ENCODE measurements at places on chromosomes 6 and 20.

DNA sequence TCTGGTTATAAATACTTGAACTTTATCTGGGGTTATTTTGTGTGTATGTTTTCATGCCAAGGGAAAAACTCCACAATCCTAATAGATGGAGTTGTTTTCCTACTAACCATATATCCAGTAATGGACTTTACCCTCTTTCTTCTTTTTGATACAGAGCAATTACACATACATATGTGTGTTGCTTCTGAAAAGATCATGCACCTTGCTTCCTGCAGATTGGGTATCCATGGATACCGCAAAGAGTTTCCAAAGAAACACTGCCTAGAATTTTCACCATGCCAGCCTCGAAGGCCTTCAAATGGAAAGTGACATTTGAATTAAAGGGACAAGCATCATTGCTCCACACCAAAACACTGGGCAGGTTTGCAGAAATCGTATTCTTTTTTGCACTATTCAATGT lies 26.8 kb downstream of the HDDC2 start:
- no peak for DNase-seq

- no peak for DNase-seq
These were observed 270.0 kb downstream of the CDH26 start for GRCh38 chr20:60228255-60228654.

DNA sequence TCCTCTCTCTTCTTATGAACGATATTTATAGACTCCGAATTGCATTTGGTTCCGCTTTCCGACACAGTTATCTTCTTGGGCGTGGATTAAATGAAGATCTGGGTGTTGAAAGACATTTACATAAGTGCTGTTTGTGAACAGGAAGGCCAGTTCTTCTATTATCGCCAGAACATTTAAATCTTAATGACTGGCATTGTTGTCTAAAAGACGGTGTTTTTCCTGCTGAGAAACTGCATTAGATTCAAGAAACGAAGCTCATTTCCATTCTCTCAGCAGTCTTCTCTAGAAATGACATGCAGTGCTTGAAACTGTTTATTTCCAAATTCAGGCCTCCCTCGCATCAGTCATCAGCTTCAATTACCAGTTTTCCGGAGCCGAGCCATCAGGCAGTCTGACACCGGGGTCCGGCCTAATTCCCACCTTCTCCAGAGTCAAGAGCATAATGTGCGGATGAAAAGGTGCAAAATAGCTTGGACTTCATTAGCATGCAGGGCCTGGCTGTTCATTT lies 16.0 kb downstream of the LINC00237 start:
- DNase-seq, result peak; percentile 41

- DNase-seq, result no peak
These were observed 22.0 kb downstream of the RALY start for GRCh38 chr20:34015401-34016335.

GRCh38 chr6:69802995-69803394 lies 6.2 kb upstream of the LMBRD1 start:
- DNase-seq, result no peak

DNA sequence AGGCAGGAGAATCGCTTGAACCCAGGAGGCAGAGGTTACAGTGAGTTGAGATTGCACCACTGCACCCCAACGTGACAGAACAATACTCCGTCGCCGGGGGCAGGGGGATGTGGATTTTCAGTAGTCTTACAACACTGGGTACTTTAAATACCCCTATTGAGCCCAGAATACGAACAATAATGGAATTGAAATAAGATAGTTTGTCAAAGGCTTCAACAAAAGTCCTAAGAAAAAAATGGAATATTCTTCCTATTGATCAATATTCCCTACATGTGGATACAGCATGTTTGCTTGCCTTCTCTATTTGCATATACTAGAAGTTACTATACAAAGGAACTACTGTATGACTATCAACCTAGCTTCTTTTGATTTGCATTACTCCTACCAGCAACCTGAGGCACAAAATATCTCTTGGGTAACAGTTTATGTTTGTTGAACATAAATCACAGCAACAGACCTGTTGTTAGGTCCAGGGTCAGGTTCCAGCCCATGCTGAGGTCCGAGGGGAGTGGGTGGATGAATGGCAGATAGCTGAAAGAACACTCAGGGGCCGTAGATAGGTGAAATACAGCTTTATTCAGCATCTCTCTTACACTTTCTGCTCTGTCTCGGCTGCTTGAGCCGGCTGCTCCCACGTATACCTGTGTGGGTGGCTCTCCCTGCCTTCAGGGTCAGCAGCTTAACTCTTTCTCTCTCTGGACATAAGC lies 23.8 kb downstream of the MAN1A1 start:
- DNase-seq, result peak; percentile 88

- no peak for DNase-seq
These were observed 103.6 kb upstream of the SCGN start for GRCh38 chr6:25548451-25548850.

DNA sequence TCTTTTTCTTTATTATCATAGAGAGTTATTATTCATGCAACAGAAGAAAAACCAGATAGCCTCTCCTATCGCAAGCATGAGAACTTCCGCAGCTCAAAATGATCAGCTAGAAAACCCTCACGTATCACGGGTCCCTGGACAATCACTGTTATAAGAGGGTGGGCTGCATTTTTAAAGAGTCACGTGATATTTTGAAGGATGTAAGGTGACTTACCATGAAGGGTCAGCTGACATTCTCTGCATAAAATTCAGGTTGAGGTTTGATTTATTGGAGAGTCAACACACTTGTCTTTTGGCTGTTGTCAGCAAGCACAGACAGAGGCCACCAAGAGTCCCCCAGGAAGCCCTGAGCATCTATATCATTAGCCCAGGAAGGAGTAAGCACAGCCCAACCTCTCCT lies 39.5 kb downstream of the ID4 start:
- no peak for DNase-seq

- DNase-seq, result no peak
These were observed 1.0 kb downstream of the SCML4 start for GRCh38 chr6:107823047-107823557.

- DNase-seq, result no peak
These were observed 597.4 kb upstream of the HS3ST5 start for GRCh38 chr6:114940181-114940580.

- no peak for DNase-seq
These were observed 2.2 kb upstream of the DEK start for GRCh38 chr6:18266523-18266912.

DNA sequence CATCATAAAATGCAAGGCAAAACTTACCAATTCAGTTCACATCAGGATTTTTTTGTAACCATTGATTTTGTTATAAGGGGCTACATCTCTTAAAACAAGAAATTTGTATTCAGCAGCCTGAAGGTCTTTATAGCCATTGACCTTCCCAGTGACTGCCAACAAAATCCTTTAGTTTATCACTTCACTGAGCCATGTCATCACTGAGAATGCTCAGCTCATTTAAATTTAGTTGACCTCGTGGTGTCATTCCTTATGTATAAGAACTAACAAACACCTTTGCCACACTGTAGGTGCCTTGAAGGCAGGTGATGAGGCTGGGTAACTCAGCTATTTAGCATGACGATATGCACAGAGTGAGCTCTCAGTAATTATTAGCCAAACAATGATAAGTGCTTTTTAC lies 77.7 kb downstream of the GRM1 start:
- no peak for DNase-seq

- DNase-seq, result no peak
These were observed 20.9 kb upstream of the SHLD1 start for GRCh38 chr20:5729348-5729747.

GRCh38 chr6:44176762-44177509 lies 18.3 kb downstream of the CAPN11 start:
- DNase-seq, result no peak

DNA sequence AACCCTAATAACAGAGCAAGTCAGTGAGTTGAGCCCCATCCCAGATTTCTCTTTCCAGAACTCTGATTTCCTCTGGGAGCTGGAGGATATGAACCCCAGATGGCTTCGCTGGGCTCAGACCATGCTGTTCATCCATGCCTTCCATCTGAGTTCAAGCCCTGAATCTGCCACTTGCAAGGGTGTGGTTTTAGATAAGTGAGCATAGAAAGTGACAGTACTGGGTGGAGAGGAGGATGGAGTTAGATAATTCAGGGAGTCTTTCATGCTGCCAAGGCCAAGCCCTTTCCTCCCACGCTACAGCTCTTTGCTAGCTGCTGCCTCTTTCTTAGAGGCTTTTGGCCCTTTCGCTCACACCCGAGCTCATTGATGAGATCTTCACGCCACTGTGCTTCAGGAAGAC lies 57.2 kb upstream of the MAFB start:
- no peak for DNase-seq

- DNase-seq, result no peak
These were observed 44.5 kb upstream of the LAMA4 start for GRCh38 chr6:112298816-112299281.

DNA sequence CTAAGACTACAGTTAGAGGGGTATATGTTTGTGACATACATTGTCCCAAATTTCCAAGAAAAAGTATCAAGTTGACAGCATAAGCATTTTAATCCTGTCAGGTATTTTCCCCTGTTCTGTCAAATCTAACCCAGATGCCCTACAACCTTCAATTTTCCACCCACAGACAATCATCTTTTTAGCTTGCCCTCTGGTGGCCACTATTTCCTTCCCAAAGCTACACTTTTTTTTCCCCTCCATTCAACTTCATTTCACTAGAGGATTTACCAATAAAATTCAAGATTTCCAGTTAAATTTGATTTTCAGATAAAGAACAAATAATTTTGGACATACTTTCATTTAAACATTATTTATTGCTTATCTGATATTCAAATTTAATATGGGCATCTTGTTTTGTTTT lies 286.6 kb downstream of the TENT5A start:
- peak; percentile 22 for DNase-seq

DNA sequence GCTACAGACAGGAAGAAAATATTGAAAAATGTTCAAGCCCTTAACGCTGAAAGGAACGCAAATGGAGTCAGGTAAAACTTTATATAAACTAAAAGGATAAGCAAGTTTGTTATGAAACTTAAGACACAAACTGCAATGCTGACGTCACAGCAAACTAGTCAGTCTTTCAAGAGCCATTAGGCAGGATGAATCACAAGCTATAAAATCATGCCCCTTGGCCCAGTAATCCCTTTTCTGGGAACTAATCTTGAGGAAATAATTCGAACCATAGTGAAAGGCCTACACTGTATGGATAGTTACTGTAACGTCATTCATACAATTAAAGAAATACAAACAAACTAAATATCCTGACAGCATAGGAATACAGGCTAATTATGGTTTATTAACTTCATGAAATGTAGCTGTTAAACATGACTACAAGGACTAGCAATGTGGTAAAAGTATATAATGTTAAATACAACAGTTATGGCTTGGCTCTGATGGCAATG lies 42.7 kb upstream of the HINT3 start:
- no peak for DNase-seq

DNA sequence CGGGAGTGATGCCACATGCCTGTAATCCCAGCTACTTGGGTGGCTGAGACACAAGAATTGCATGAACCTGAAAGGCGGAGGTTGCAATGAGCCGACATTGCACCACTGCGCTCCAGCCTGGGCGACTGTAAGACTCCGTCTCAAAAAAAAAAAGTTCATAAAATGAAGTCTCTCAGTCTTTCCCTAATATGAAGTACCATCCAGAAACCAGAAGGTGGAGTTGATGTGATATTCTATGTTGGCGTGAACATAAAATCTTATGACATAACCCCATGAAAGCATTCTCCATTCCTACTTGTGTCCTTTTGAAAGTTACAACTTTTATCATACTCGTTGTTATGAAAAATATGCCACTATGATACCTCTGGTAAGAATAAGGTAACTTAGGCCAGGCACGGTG lies 5.7 kb downstream of the SOD2 start:
- DNase-seq, result no peak

- DNase-seq, result no peak
These were observed 90.6 kb downstream of the MAP3K4 start for GRCh38 chr6:161082215-161082614.

- no peak for DNase-seq
These were observed 144.3 kb upstream of the ZNF184 start for GRCh38 chr6:27617046-27617687.

- no peak for DNase-seq
These were observed 60.0 kb downstream of the PTPN1 start for GRCh38 chr20:50569864-50570836.

DNA sequence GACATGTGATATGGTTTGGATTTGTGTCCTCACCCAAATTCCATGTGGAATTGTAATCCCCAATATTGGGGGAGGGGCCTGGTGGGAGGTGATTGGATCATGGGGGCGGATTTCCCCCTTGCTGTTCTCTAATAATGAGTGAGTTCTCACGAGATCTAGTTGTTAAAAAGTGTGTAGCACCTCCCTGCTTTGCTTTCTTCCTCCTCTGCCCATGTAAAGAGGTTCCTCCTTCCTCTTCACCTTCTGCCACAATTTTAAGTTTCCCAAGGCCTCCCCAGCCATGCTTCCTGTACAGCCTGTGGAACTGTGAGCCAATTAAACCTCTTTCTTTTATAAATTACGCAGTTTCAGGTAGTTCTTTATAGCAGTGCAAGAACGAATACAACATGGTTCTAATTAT lies 2.1 kb upstream of the ZNF451 start:
- DNase-seq, result no peak

DNA sequence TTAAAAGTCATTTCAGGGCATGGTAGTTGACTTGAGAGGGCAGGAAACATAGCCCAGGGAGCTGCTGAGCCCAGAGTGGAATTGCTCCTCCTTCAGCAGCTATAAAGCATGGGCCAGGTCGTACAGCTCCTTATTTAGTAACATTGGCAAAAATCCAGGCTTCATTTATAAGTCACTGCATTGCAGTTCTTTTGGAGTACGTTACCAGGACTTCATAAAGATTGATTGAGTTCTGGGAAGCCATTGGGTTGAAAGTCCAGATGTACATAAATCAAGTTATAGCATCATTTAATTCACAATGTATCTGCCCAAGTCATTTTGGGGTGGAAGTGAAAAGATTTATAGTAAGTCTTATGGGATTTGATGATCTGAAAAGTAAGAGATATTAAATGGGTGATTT lies 53.0 kb upstream of the ANKEF1 start:
- DNase-seq, result no peak

- no peak for DNase-seq
These were observed 4.8 kb upstream of the PRPH2 start for GRCh38 chr6:42727087-42727611.

GRCh38 chr6:24910961-24911725 lies 24.6 kb downstream of the RIPOR2 start:
- DNase-seq, result peak; percentile 89

- DNase-seq, result peak; percentile 7
These were observed 406.9 kb downstream of the CDH26 start for GRCh38 chr20:60365064-60365666.

GRCh38 chr6:158625881-158626305 lies 18.6 kb downstream of the DYNLT1 start:
- no peak for DNase-seq
